ENCODE measurements at places on chromosomes 1 and 21.

DNA sequence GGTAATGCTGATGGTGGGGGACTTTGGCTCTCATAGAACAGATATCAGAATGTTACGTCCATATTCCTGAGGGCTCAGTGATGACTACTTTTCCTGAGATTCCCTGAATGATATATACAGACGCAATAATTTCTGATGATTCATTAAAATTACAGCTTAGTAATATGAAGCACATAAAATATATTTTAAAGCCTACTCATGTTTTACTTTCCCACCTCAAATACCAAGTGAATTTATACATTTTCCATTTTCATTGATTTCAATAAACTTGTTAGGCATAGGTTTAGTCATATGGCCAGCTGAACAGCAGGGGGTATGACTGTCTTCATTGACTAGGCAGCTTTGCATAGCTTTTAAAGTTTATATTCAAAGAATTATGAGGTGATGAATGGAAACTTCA, 26.2 kb upstream of the PDC start:
- no peak for DNase-seq
- H3K36me3 ChIP-seq: no peaks in the 10 kb centered on the region
- H3K4me3 ChIP-seq: no peak overlapping the region
- H3K27ac ChIP-seq: no peak overlapping the region
- no peaks in the 10 kb centered on the region for H3K4me1 ChIP-seq

- no peaks in the 10 kb centered on the region for H3K36me3 ChIP-seq
- no peak overlapping the region for H3K27ac ChIP-seq
- H3K4me1 ChIP-seq: no peaks in the 10 kb centered on the region
- no peak overlapping the region for H3K4me3 ChIP-seq
These were observed 27.7 kb upstream of the C8B start for GRCh38 chr1:56993475-56993874.

DNA sequence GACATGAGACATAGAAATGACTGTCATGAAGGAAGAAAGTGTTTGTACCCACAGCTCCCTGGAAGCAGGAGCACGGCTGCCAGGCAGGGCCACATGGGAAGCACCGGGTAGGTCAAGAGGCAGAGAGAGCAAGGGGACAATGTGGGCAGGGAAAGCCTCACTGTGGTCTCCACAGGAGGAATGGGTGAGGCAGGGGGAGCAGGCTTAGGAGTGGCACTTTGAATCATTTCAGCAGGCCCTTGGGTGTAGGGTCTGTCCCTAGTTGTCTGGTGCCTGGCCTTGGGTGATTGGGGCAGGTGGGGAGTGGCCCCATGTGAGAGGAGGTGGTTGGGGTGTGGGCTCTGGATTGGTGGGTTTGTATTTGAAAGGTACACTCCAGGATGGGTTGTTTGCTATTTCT, 83.9 kb downstream of the PCBP3 start:
- no peaks in the 10 kb centered on the region for H3K4me1 ChIP-seq
- H3K27ac ChIP-seq: no peak overlapping the region
- no peaks in the 10 kb centered on the region for H3K27me3 ChIP-seq
- H3K36me3 ChIP-seq: no peaks in the 10 kb centered on the region
- no peak overlapping the region for H3K4me3 ChIP-seq

DNA sequence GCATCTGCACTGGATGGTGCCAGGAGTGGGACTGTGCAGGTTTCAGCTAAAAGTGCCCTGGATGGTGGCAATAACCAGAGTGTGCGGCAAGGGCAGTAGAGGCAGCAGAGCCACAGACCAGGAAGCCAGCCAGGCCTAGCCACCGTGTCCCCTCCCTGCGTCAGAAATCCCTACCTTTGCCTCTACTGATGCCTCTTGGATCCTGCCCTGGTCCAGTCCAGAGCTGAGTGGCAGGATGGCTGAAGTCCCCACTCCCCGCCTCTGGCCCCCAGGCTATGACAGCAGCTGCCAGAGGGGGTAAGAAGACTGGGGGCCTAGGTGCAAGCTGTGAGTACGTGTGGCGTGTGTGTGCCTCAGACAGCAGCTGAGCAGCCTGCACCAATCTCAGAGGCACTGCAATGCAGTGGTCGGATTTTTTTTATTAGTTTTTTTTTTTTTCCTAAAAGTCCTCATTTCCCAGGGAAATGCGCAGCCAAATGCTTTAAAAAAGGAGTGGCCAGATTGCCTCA, 51.9 kb downstream of the SYT2 start:
- no peak overlapping the region for H3K27ac ChIP-seq
- H3K27me3 ChIP-seq: no peaks in the 10 kb centered on the region
- no peaks in the 10 kb centered on the region for H3K4me1 ChIP-seq
- no peak overlapping the region for H3K4me3 ChIP-seq
- H3K36me3 ChIP-seq: no peaks in the 10 kb centered on the region

- H3K4me1 ChIP-seq: peaks cover 9% of the 10 kb centered on the region
- DNase-seq: no peak
- no peak overlapping the region for H3K27ac ChIP-seq
- no peaks in the 10 kb centered on the region for H3K27me3 ChIP-seq
These were observed 67.7 kb downstream of the SELENOF start for GRCh38 chr1:86846164-86846647.

All from vagina (tissue), 2 donors.